ENCODE measurements at places on chromosomes 1 and 21.

DNA sequence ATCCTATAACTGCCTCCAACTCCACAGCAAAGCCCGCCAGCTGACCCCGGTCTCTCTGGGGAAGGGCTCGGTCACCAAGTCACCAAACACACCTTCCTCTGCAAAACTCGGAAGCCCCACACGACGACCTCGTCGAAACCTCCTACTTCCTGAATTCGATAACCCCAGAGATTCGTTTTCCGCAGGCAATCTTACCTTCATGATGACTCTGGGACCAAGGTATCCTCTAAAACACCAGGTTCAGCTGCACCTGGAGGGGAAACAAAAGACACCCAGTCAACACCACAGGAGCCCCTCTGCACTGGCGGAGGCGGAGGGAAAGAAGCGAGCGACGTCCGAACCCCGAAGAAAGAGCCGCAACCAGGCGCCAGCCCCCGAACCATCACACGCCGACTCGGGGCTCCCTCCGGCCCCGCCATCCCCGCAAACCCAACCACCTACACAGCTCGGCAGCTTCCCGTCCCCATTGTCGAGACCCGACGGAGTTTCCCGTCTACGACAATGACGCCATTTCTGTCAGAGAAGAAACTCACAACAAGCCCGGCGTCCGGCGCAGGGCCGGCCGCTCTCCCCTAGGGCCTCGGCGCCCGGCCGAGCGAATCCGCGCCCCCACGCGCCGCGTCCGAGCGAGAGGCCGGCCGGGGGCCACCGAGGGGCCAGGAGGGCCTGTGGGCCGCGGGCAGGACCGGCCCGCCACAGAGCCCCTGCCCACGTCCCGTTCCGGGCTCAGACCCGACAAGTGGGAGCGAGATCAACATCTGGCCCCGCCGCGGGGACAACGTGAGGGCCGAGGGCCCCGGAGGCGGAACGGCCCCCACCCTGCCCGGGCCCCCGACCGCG, 1.0 kb downstream of the ARID4B start:
- peak; percentile 60 for DNase-seq

DNA sequence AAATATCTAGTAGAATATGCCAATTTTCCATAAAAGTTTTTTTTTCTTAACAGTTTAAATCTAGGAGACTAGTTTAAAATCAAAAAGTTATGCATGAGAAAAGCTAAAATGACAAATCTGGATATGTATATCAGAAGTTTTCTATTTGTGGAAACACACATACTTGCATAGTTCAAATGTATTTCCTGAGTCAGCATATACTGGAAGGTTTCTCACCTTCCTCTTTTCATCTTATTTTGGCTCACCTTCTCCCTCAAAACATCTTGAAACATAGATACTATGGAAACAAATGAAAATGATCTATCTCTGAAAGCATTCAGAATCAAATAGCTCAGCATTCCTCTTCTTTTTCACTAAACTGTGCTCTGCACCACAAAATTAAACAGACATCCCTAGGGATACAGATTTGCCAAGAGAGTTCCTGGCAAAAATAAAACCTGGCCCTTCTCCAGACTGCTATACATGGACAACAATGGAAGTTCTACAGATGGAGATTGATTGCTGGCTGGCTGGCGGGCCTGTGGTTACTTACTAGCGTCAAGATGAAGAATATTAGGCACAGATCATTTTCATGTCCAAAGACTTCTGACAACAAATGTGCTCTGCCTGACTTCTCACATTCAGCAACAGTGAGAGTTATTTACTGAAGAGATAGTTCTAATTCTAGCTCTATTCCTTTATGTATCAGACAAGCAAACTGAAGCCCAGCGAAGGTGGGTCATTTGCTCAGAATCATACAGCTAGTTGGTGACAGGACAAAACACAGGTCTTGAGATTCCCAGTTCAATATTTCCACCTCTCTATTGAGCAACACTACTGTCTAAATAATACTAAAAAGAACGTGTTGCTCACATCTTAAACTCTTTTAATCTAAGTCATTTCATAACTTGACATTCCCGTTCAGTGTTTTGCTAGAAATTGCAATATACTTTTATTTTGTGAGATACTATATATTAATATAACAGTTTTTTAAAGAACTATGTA, 26.6 kb downstream of the DIPK1A start:
- DNase-seq = peak; percentile 6

DNA sequence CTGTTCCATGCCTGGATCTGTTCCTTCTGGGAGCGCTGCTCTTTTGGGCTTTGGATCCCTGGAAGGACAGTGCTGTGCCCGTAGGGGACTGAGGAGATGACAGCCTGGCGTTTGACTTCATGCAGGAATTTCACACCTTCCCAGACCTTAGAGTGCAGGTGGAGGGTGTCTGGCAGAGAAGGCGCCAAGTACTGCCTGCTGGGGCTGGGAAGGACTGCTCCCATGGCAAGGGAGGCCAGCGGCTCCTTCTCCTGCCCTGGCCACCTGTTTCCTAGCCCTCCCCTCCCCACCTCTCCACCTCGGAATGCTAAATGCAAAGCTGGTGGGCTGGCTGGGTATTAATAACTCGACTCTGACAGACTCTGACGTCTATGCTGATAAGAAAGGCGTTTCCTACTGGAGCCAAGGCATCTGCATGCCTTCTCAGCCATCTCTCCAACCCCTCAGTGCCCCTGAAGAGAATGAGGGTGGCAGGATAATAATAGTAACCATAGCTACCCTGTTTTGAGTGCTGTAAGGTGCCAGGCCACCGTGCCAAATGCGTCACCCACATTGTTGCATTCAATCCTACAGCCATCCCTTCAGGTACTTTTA, 17.5 kb upstream of the PDIK1L start:
- DNase-seq = no peak

GRCh38 chr1:226382030-226382429, 25.9 kb downstream of the PARP1 start:
- no peak for DNase-seq

DNA sequence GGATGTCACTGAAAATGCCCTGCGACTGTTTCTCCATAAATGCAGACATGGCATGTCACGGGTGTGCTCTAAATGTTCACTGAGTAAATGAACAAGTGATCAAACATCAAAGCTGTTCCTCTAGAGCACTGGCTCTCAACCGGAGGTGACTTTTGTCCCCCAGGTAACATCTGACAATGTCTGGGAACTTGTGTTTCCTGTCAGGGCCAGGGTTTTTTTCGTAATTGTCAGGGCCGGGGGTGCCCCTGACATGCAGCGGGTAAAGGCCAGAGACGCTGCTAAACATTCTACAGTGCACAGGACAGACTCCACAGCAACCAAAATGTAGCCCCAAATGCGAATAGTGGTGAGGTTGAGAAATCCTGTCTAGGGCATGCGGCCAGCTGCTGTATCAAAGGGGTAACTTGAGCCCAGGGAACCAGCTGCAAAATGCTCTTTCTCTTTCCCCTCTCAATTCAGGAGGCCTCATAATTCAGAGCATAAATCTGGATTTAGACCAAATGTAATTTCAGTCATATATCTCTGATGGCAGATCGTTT, 2.0 kb downstream of the ALDH4A1 start:
- DNase-seq = no peak

Data from common myeloid progenitor, CD34-positive (primary cell).